GM23338 (cell line): ENCODE measurements at places on chromosomes 2 and 18.

GRCh38 chr2:31227110-31227509, 6.8 kb upstream of the EHD3 start:
- H3K27me3 ChIP-seq: no peaks in the 10 kb centered on the region
- H3K36me3 ChIP-seq: no peaks in the 10 kb centered on the region; the same call in 1 of the 2 replicates
- no peak overlapping the region for H3K27ac ChIP-seq
- no peaks in the 10 kb centered on the region for H3K4me1 ChIP-seq
- no peak for DNase-seq
- no peak overlapping the region for H3K4me3 ChIP-seq

GRCh38 chr2:160517731-160518130, 24.1 kb upstream of the RBMS1 start:
- no peak for DNase-seq
- no peaks in the 10 kb centered on the region for H3K36me3 ChIP-seq
- no peaks in the 10 kb centered on the region for H3K27me3 ChIP-seq

DNA sequence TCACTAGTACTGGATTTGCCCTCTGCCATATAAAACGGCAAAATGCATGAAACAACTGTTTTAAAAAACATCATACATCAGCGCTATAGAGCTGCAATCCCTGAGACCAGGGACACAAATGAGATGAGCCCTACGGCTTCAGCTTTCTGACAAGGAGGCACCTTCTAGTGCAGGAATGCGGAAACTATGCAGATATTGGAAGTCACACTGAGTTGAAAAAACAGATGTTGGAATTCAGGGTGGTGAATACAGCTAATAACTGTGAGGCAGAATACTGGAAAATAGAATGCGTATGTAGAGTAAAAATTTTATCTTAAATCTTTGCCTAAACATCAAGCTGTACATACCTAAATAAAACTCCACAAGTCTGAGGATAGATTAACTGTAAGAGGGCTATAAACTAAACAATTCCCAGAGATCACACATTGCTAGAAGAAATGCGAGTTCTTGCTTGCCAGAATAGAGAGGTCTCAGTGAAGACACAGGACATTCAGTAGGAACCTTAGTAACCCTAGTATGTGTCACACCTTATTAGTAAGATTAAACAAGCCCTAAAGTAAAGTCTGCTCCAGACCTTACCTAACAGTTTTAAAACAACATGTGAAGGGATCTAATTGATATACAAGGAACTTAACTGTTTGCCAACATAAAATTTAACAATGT, 541.4 kb upstream of the DDX18 start:
- H3K27me3 ChIP-seq: no peaks in the 10 kb centered on the region
- DNase-seq: peak; percentile 69
- peaks cover 53% of the 10 kb centered on the region for H3K4me1 ChIP-seq
- H3K36me3 ChIP-seq: no peaks in the 10 kb centered on the region; the same call in 1 of the 2 replicates
- H3K4me3 ChIP-seq: no peak overlapping the region

DNA sequence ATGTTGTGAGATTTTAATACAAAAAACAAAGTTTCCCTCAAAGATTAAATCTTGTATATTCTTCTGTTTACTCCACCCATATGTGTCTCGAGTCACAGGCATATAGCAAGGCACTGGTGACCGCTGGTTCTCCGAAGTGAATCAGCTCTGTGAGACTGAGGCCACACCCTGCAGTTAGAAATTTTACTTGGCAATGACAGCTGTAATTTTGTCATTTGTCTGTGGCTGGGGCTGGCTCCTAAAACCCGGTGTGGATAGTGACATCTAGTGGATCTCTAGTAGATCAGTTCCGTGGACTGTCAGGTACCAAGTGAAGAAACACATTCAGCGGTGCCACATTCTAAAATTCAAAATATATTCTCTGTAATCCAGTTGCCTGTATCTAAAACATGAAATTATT, 278.0 kb downstream of the NEDD4L start:
- no peaks in the 10 kb centered on the region for H3K27me3 ChIP-seq
- peaks cover 7% of the 10 kb centered on the region; the same call in 1 of the 2 replicates for H3K36me3 ChIP-seq
- H3K27ac ChIP-seq: no peak overlapping the region
- peak; percentile 71 for DNase-seq

- no peaks in the 10 kb centered on the region for H3K36me3 ChIP-seq
- no peak overlapping the region for H3K27ac ChIP-seq
- DNase-seq: no peak
- H3K4me3 ChIP-seq: no peak overlapping the region
These were observed 272.6 kb downstream of the PTGR3 start for GRCh38 chr18:74936343-74936742.

DNA sequence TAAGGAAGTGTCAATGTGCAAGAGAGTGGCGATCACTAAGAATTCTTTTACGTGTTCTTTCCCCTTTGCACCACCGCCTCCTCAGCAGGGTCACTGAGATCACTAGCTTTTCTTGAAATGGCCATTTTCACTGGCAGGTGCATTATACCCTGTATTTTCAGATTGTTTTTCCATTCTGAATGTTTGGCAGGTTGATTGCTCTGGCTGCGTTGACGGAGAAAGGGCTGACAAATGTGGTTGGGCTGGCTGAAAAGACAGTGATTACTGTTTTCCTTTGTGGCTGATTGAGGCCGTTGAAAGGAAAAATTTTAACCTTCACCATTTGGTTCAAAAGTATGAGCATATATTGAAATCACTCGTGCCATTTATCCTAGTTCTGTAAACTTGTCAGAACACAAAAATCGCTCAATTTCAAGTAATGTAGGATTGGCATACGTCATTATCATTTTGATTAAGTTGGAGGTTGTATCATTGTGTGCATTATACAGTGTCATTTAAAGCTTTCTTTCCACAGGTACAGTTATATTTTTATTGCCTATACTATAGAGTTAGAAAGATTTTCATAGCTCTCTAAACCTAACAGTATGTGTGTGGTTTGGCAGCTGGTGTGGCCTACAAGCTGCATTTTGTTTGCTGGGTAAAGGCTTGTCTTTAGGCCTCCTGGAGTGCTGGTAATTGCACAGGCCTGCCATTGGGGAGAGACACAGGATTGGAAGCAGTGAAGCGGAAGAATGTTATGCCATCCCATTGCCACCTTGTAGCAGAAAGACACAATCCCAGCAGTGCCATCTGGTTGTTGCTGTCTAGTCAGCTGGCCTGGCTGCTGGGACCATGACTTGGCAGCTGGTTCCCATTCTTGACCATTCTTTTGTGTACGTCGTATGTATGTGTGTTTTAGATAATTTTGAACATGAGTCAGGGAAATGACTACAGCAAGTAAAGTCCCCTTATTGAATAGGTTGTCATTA, 36.7 kb downstream of the DYNC1I2 start:
- H3K27ac ChIP-seq: no peak overlapping the region
- H3K36me3 ChIP-seq: peaks cover 24% of the 10 kb centered on the region; the same call in 1 of the 2 replicates
- no peaks in the 10 kb centered on the region for H3K27me3 ChIP-seq
- no peaks in the 10 kb centered on the region for H3K4me1 ChIP-seq

DNA sequence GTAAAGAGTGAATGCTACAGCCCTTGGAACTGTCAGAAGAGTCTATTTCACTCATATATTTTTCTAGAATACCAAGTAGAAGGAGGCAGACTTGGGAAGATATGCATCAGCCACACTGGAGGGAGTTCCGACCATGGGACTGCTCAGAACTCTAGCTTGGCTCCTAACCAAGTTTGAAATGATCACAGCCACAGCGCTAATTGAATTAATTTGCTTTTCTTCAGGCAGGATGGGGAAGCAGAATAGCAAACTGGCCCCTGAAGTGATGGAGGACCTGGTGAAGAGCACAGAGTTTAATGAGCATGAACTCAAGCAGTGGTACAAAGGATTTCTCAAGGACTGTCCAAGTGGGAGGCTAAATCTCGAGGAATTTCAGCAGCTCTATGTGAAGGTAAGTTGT, 51.4 kb downstream of the VSNL1 start:
- no peak for DNase-seq
- H3K36me3 ChIP-seq: peaks cover 14% of the 10 kb centered on the region; the same call in 1 of the 2 replicates
- no peak overlapping the region for H3K4me3 ChIP-seq

- DNase-seq: no peak
- H3K4me1 ChIP-seq: no peaks in the 10 kb centered on the region
- H3K27ac ChIP-seq: no peak overlapping the region
- H3K4me3 ChIP-seq: no peak overlapping the region
These were observed 45.9 kb downstream of the FOSL2 start for GRCh38 chr2:28438532-28439063.

GRCh38 chr2:66426244-66427111, 8.4 kb upstream of the MEIS1 start:
- H3K27ac ChIP-seq: no peak overlapping the region
- H3K36me3 ChIP-seq: no peaks in the 10 kb centered on the region
- DNase-seq: peak; percentile 55
- H3K4me1 ChIP-seq: peaks cover 23% of the 10 kb centered on the region

DNA sequence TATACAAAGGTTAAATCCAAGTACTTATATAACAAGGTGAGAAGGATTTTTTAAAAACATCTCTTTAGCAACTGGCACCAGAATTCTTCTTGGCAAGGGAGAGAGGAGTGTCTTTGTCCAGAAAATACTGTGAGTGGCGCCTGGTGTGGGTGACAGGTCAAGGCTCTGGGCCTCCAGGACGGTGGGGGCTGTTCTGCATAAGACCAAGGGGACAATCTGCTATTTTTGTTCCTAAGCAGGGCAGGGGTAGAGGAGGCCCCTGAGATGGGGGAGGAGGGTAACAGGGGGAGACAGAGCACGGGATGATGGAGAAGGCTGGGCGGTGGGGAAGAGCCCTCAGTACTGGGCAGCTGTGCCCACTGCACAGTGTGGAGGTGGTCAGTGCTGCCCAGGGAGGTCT, 51.6 kb upstream of the TAF1B start:
- H3K27ac ChIP-seq: no peak overlapping the region
- H3K4me1 ChIP-seq: peaks cover 6% of the 10 kb centered on the region; the same call in 1 of the 2 replicates
- H3K27me3 ChIP-seq: peaks cover 5% of the 10 kb centered on the region; the same call in 1 of the 2 replicates

DNA sequence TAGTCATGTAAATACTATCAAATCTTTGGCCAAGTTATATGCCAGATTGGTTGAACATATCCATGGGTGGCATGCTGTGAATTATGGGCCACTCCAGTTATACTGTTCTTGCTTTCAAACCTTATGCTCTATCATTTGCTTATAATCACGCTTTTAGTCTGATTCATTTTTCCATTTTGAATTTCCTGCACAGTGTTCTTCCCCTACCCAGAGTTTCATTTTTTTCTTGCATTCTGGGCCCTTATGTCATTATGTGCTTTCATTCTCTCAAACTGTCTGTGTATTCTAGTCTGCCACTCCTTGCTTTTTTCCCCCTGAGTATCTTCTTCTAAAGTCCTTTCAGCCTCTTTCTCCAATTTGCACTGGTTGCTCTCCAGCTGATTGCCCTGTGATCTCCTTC, 364.1 kb downstream of the ARHGAP15 start:
- H3K36me3 ChIP-seq: no peaks in the 10 kb centered on the region
- H3K27me3 ChIP-seq: no peaks in the 10 kb centered on the region
- no peak overlapping the region for H3K4me3 ChIP-seq

DNA sequence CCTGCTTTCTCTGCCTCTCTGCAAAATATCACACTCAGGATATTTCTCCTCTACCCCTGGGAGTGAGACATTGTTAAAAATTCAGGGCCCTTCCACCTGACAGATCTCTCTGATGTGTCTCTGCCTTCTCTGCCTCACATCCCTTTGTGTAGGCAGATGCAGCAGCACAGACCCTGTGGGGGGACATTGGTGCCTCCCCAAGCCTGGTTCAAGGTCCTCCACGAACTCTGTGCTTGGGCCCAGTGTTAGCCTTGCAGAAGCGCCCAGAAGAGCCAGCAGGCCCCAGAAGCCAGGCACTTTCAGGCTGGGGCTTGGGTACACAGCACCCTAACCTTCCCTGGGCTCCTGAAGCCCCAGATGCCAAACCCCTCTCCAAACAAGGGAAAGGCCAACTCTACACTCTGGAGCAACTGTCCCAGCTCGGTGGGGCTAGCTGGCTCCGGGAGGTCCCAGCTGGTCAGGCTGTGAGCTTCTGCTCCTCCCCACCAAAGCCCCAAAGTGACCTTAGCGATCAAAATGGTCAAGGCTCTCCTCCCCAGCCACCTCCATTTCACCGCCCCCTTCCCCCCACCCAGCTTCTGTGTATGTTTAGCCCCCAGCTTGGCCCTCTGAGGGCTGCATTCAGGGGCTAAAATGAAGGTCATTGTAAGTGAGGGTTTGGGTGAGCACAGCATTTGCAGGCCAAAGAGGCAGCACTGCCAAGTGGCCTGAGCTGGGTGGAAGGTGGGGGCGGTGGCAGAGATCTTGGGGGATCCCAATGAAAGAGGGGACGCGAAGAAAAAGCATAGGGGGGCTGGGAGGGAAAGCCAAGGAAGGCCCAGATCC, 2.6 kb downstream of the HOXD9 start:
- DNase-seq: no peak
- H3K27me3 ChIP-seq: peaks cover 100% of the 10 kb centered on the region
- no peak overlapping the region for H3K27ac ChIP-seq
- H3K4me1 ChIP-seq: peaks cover 16% of the 10 kb centered on the region
- no peaks in the 10 kb centered on the region for H3K36me3 ChIP-seq
- no peak overlapping the region for H3K4me3 ChIP-seq

DNA sequence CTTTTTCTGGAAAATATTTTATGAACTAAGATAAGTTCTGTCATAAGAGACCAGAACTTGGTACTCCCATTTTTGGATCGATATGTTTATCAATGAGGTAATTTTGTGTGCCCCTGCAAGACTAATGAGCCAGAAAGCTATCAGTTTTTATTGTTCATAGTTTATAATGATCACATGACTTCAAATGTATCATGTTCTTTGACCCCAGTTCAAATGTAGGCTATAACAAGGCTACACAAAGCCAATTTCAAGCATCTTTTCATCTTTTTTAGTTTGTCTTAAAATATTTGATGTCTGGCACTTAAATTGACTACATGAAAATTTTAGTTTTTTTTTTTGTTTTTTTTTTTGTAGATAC, 35.3 kb downstream of the RALB start:
- no peak overlapping the region for H3K4me3 ChIP-seq
- no peaks in the 10 kb centered on the region for H3K27me3 ChIP-seq
- H3K36me3 ChIP-seq: no peaks in the 10 kb centered on the region
- H3K4me1 ChIP-seq: peaks cover 41% of the 10 kb centered on the region
- DNase-seq: no peak

GRCh38 chr2:29920130-29920577, 1.2 kb downstream of the ALK start:
- H3K4me1 ChIP-seq: peaks cover 7% of the 10 kb centered on the region; the same call in 1 of the 2 replicates
- DNase-seq: peak; percentile 91
- H3K27me3 ChIP-seq: peaks cover 40% of the 10 kb centered on the region
- H3K27ac ChIP-seq: no peak overlapping the region

DNA sequence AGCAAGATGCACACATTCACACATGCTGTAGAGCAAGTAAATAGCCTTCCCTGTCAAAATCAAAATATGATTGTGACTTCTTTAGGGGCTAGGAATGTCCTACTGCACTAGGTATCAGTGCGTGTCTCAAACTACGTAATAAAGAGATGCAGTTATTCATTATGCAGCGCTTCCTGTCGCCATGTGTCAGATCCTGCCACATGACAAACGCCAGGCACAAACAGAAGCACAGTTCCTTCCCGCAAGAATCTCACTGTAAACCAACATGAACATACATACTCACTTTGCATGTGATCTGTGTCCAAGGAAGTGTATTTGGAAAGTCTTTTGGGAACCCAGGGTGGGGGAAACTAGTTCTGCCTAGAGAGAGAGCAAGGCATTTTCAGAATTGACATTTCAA, 599.9 kb downstream of the RNF144A start:
- H3K4me3 ChIP-seq: no peak overlapping the region
- H3K27ac ChIP-seq: no peak overlapping the region
- DNase-seq: no peak
- no peaks in the 10 kb centered on the region for H3K36me3 ChIP-seq
- H3K4me1 ChIP-seq: 0 out of 2 replicates have a peak, but pooled peaks cover 10% of the 10 kb centered on the region

- no peak for DNase-seq
- no peak overlapping the region for H3K27ac ChIP-seq
- no peak overlapping the region for H3K4me3 ChIP-seq
- no peaks in the 10 kb centered on the region for H3K36me3 ChIP-seq
- H3K4me1 ChIP-seq: no peaks in the 10 kb centered on the region
- no peaks in the 10 kb centered on the region for H3K27me3 ChIP-seq
These were observed 45.5 kb downstream of the SLC66A2 start for GRCh38 chr18:79905993-79906392.
